SK-N-MC (cell line): ENCODE measurements at places on chromosomes 5 and 9.

- DNase-seq = no peak
Measured at GRCh38 chr9:2833096-2833495, 10.8 kb downstream of the PUM3 start.

GRCh38 chr5:75510836-75511434 is 494 bp downstream of the CERT1 start:
- DNase-seq = no peak

GRCh38 chr9:71984403-71984802 is 73.0 kb downstream of the C9orf85 start:
- DNase-seq = no peak

GRCh38 chr9:21155501-21155900 is 11.0 kb downstream of the IFNA21 start:
- DNase-seq = no peak

GRCh38 chr9:112038017-112038408 is 137.1 kb downstream of the SUSD1 start:
- DNase-seq = no peak

GRCh38 chr5:172903790-172904189 is 55.4 kb upstream of the RPL26L1 start:
- peak; percentile 70 for DNase-seq

DNA sequence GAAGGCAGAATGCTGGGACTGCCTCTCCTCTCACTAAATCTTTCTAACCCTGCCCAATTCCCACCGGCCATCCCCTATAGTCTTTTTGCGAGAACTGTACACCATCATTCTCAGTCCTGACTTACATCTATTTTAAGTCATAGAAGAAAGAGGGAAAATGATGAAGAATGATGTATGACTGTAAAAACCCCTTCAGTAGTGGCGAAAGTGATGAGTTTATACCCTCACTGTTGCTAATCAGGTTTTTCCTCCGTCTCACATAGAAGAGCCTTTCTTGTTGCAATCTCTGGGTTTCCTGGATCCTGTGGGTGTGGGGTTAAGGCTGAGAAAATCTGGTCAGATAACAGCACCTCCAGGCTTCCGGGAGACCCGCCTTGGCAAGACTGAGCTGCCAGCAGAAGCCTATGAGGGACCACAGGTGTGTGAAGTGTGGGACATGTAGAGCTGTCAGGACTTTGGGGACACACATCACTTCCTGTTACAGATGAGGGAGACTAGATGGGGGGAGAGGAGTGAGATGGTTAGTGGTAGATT is 147.1 kb upstream of the SLC12A2 start:
- no peak for DNase-seq

- no peak for DNase-seq
Measured at GRCh38 chr9:134802216-134802795, 78.3 kb upstream of the FCN2 start.

GRCh38 chr9:127803507-127804352 is 1.0 kb downstream of the FPGS start:
- DNase-seq = no peak

DNA sequence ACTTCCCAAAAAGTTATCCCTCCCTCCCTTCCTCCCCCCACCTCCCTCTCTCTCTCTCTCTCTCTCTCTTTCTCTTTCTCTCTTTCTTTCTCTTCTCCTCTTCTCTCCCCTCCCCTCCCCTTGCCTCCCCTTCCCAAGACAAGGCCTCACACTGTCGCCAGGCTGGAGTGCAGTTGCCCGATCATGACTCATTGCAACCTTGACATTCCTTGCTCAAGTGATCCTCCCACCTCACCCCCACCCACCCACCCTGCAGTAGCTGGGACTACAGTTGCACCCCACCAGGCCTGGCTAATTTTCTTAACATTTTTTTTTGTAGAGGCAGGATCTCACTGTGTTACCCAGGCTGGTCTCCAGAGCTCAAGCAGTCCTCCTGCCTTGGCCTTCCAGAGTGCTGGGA is 32.8 kb downstream of the VPS13A start:
- DNase-seq = no peak

DNA sequence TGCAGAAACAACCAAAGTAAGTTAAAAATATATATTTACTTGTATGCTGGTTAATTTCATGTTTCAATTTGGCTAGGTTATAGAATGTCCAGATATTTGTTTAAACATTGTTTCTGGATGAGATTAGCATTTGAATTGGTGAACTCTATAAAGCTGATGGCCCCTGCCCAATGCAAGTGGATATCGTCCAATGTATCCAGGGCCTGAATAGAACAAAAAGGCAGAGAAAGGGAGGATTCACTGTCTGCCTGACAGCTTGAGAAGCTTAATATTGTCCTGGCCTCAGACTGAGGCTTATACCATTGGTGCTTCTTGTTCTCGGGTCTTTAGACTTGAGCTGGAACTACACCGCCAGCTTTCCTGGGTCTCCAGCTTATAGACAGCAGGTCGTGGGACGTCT is 446.7 kb upstream of the ACTBL2 start:
- no peak for DNase-seq

DNA sequence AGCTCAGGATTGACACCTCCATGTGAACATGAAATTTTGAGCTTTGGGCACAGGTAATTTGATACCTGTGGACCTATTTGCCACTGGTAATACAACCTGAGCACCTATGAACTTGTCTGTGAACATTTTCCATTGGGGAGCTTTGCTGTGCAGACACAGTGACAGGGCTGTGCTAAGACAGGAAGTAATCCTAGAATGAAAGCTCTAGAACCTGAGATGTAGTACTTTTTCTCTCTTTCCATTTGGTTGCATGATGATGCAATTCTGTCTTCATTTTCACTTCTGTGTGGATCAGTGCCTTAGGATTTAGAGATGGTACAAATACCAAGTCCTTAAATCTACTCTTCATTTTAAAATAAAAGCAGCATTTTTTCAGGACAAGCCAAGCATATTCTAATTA is 216.9 kb downstream of the NR3C1 start:
- DNase-seq = no peak
